Pulmonary artery endothelial cell (primary cell): ENCODE measurements at places on chromosomes 4 and X. TPM values are rescaled to one million over a fixed set of nuclear protein-coding genes. Genes with fewer than 3 reads are reported as not detected.
A peak's percentile ranks its signal among the peaks of the same experiment; 100 is the strongest.

- no peak for DNase-seq
Measured at GRCh38 chr4:147994076-147994475, 262.2 kb downstream of the ARHGAP10 start.

DNA sequence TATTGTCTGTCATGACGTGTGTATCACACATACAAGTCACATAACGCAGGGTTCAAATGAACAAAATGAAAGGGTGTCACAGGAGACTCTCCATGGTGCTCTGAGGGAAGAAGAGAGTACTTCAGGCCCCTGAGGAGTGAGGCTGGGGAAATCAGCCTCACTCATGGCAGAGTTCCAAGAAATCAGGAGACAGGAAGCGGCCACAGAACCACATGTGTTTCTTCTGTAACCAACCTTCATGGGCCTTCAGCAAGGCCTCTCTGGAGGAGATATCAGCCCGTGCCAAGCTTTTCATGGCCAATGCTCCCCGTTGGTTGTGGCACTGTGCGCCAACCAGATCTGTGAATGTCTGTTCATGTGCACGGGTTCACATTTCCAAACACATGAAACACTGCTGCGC is 76.0 kb downstream of the NAT8L start:
- peak; percentile 7 for DNase-seq

- no peak for DNase-seq
Measured at GRCh38 chrX:11242704-11243103, 50.5 kb upstream of the AMELX start.

DNA sequence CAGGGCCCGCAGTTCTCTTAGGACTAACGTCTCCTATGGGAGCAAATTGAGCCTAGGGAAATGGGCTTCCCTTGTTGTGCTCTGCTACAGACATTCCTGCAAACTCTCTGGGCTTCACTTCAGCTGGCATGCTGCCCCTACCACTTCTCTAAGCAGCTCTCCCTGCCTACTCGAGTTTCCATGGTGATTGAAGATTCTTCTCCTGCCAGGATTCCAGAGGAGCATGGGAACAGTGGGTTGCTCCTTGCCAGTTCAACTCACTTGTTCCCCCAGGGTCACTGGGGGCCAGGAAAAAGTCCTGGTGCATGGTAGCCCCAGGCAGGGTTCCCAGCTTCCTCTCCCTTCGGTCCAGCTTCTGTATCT is 21.1 kb upstream of the WDR17 start:
- DNase-seq, result no peak

KLHL4 gene
- 33.9 and 34.6 TPM in 2 replicates for total RNA-seq
